ENCODE measurements at places on chromosomes 1 and 21. TPM values are rescaled to one million over a fixed set of nuclear protein-coding genes. Genes with fewer than 3 reads are reported as not detected.

ACOT11 gene
- 38.5 TPM for total RNA-seq

KDF1 gene
- 0.35 TPM for total RNA-seq

CFAP107 gene
- total RNA-seq, result not detected

SPRR2B gene
- total RNA-seq, result not detected

SRRM1 gene
- total RNA-seq, result 50.4 TPM

ALPL gene
- 9.4 TPM for total RNA-seq

NECTIN4 gene
- total RNA-seq, result not detected

CLEC20A gene
- total RNA-seq, result not detected

ZZZ3 gene
- 30.3 TPM for total RNA-seq

FGR gene
- total RNA-seq, result 3.7 TPM

NTMT2 gene
- 4.1 TPM for total RNA-seq

FAM131C gene
- total RNA-seq, result 4.5 TPM

KCNJ9 gene
- total RNA-seq, result not detected

CDC20 gene
- 0.83 TPM for total RNA-seq

Data from Right ventricle myocardium superior (tissue), 1 donor.